Cortex of kidney (tissue), 1 donor: ENCODE measurements at places on chromosomes 2 and 18.

GRCh38 chr2:98569197-98569793, 39.0 kb downstream of the COA5 start:
- DNase-seq = no peak

DNA sequence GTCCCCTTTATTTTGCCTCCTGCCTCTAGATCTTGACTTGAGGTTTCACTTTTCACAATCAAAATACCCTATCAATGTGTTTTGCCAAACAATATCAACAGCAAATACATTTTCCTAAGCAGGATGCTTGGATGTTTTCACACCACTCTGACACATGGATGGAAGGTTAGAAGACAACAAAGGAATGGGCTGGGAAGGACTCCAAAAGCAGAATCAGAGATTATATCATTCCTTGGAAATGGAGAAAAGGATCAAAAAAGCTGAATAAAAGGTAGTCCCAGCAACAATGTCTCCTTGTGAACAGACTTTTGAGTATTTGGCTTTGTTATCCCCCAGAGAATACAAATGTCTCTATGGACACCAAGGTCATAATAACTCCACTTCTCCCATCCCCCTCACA, 170.8 kb downstream of the ETAA1 start:
- DNase-seq = no peak

DNA sequence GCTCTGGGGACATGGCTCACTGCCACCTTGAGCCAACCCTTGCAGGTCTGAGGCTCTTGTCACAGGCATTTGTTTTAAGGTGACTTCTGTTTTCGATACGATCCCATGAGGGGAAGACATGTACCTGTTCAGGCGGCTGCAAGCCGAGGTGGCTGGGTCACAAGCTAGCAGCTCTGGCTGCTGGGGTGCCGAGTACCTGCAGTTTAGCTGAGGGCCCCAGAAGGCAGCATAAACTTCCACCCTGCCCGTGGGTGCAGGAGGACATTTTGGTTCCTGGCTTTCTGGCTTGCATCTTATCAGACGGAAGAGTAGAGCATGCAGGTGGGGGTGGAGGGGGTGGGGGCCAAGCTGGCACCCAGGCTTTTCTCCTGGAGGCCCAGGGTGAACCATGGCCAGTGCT, 28.4 kb downstream of the COA5 start:
- no peak for DNase-seq

DNA sequence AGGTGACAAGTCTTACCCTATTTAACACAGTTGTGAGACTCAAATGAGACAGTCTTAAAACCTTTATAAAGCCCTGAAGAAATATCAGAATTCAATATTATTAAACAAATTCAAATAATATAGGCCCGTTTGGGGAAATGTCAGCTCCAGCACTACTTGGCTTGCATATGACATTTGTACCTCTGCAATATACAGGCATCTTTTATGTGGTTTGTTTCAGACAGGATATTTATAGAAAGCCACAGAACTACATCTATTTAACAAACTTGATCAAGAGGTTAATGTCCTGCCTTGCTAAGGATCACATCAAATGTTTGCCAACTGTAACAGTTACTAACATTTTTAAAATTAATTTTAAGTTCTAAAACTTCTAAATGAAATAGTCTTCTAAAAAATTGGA, 3.2 kb upstream of the MREG start:
- DNase-seq = no peak

GRCh38 chr2:127829845-127830246, 18.9 kb upstream of the WDR33 start:
- no peak for DNase-seq

- DNase-seq = no peak
These were observed 31.3 kb downstream of the LANCL1 start for GRCh38 chr2:210445116-210445707.

DNA sequence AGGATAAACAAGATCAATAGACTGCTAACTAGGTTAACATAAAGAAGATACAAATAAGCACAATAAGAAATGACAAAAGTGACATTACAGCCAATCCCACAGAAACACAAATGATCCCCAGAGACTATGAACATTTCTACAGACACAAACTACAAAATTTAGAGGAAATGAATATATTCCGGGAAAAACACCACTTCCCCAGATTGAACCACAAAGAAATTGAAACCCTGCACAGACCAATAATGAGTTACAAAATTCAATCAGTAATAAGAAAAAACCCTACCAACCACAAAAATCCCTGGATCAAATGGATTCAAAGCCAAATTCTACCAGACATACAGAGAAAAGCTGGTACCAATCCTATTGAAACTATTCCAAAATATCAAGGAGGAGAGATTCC, 232.4 kb upstream of the RBMS1 start:
- DNase-seq = no peak

GRCh38 chr18:49206717-49207116, 253.7 kb downstream of the DYM start:
- no peak for DNase-seq

GRCh38 chr2:185891403-185891802, 152.8 kb downstream of the FSIP2 start:
- no peak for DNase-seq

GRCh38 chr2:100230754-100231153, 88.4 kb upstream of the AFF3 start:
- DNase-seq = no peak

- no peak for DNase-seq
These were observed 129.9 kb downstream of the PRPF40A start for GRCh38 chr2:152587187-152587947.

- no peak for DNase-seq
These were observed 3.2 kb upstream of the UGT1A6 start for GRCh38 chr2:233689501-233689900.

- DNase-seq = no peak
These were observed 79.6 kb downstream of the GAREM1 start for GRCh38 chr18:32391126-32391525.

GRCh38 chr2:134718817-134719814, at the start of gene TMEM163:
Gene TMEM163, minus strand, starts transcription at chr2:134719000.
- DNase-seq = no peak

DNA sequence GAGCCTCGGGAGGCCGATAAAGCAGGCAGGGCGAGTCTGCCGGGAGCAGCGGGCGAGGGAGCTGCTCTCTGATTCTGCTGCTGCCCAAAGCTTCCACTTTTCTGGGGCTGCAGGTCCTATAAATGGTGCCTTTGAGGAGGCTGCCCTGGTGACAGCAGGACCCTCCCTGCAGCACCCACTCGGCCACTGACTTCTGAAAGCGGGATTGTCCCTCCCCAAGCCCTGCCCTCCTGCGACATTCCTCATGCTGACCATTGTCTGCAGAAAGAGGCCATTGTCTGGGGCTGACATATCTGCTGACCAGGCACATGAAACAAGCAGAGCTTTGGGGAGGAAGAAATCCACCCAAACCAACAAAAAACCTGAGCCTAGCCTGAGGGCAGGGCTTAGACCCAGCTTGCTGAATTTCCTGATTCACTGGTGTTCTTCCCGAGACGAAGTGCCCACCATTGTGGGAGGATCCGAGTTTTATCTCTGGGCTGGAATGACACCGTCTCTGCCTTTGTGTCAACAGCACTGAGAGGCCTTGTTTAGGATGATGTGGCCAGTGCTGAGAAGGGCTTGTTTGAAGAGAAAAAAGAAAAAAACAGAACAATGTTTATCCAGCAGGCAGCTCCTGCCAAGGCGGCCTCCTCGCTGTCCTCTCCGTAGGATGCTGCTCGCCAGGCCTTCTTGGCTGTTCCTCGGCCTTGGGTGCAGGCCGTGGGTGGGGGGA, 129.7 kb downstream of the MYCN start:
- DNase-seq = no peak

- no peak for DNase-seq
These were observed 99.1 kb downstream of the ADD2 start for GRCh38 chr2:70668911-70669310.

GRCh38 chr18:11817229-11817628, 34.0 kb upstream of the CHMP1B start:
- no peak for DNase-seq

DNA sequence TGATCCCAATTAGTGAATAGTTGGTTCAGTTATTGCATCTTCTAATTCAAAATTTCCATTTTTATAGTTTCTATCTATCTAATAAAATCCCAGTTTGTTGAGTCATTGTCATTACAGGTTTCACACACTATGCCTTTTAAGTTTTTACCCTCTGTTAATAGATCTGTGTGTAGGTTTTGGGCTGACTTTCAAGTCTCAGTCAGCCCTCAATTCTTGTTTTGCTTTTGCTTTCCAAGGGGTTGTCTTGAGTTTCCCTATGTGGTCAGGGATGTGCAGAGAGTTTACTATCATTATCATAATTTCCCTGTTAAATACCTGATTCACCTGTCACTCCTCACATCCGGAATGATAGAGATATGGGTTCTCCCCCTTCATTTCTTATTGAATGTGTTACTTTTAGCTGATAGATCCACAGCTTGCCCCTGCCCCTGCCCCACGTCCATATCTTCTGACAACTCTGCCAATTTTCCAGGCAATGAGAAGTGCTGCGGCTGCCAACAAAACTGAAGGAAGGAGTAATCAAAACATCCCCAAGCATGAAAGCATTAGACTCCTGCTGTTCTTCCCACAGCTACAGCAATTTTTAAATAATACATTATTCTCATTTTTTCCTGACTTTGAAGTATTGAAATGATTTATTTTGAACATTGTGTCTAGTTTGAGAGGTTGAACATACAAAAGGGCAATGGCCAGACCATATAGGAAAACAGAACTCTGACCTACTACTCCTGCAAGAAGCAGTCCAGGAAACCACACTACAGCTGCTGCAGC, 1064.8 kb downstream of the SUCLG1 start:
- no peak for DNase-seq

GRCh38 chr2:180614776-180615175, 365.6 kb upstream of the UBE2E3 start:
- DNase-seq = no peak

DNA sequence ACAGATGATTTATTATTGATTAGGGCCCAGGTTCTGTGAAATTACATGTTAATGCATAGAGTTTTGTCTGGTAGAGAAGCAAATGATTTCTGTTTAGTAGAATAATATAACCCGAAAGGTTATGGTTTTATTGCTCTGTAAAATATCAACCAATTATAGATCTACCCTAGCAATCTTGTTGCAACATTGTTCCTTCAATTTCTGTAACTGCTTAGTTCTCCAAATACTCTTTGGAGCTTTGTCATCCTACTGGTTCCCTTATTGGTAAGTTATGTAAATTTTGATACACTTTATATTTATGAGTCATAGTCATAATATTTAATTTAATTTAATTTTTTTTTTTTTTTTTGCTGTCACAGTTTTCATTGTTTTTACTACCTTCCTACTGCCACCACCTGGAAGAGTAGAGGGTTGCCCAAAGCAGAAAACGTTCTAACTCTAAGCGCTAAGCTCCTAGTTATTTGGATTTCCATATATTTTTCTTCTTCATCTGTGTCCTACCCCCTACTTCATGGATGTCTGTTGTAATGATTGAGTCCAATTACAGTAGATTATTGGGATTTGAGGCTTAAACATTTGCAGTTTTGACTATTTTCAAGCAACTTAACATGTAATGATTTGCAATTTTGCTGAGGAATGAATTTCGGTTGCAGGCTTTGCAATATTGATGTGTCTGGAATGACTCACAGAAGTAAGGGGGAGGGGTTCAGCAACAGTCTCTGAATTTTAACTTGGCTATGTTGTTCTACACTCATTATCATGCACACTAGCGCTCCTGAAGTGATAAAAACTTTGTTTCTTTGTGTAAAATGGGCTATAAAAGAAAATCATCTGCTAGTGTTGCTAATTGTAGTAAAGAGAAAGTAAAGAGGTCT, 51.1 kb downstream of the NABP1 start:
- DNase-seq = no peak

DNA sequence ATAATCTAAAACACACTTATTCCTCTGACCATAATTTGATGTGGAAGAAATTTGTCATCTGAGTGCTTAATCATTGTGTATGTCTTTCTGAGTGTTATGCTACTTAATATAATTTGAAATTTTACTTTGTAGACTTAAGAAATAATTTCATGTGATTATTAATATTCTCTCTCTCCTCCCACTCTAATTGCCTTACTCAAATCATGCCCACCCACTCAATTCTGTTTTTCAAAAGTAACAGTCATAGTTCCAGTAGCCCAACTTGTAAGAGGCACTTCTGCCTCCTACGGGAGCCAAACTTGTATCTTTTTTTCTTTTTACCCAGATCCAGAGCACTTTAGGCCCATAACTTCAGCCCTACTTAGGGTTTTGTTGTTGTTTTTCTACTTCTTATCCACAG, 18.5 kb upstream of the KYNU start:
- no peak for DNase-seq

GRCh38 chr2:196783431-196784094, 15.9 kb downstream of the GTF3C3 start:
- DNase-seq = no peak

GRCh38 chr2:71620851-71621251, 167.5 kb downstream of the DYSF start:
- DNase-seq = no peak

DNA sequence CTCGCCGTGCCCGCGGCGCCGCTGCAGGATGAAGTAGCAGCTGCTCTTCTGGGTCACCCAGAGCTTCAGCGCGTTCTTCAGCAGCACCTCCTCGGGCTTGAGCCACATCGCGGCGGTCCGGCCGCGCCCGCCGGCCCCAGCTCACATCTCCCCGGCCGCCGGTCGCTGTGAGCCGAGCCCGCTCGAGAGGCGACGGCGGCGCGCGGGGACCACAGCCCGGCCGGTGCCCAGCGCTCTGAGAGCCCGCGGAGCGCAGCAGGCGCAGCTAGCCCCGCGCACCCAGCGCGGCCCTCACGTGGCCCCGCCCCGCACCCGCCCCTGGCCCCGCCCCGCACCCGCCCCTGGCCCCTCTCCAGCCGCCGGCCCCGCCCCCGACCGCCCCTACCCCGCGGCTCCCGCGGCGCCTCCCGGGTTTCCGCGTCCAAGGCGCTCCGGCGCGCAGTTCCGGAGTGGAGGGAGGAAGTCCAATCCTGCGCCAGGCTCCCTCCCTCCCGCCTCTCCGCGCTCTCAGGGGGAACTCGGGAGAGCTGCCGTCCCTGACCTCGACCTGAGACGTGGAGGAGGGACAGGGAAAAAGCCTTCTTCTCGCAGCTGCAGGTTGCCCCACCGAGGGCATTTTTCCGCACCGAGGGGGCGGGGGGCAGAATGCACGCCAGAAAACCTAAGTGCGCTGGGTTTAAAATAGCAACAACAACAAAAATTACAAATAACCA, at the start of gene TBC1D8:
Gene TBC1D8, minus strand, starts transcription at position 237 of the 713 bp plus-strand sequence. Its CDS starts 129 bp downstream, at position 108.
- peak; percentile 66 for DNase-seq

GRCh38 chr18:27223526-27224291, 38.6 kb upstream of the CHST9 start:
- DNase-seq = no peak

DNA sequence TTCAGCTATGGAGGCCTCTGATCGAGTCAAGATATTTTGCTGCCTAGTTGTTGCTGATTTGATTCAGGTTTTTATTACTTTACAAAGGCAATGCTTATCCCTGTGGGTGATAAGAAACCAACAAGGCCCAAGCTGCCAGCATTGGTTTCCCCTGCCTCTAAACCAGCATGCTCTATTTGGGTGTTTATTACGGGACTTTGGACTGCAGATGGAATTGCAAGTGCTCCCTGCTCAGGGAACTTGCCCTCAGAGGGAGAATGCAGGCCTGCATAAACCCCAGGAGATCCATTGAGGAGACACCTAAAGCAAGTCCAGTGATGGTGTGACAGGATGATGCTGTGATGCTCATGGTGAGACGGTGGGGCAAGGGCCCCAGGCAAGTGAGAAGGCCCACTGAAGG, 172.1 kb downstream of the VAPA start:
- DNase-seq = no peak
